ENCODE measurements at places on chromosomes 5 and 9. TPM values are rescaled to one million over a fixed set of nuclear protein-coding genes. Genes with fewer than 3 reads are reported as not detected.

Gene RGS7BP
- not detected for total RNA-seq

Gene SPATA31A3
- not detected for total RNA-seq

Gene FOXD4L6
- total RNA-seq = not detected

Gene TMCO6
- total RNA-seq = 8.2 TPM

Gene PTGES
- total RNA-seq = not detected

Gene FAXDC2
- total RNA-seq = 3.0 TPM

Gene ITGA2
- total RNA-seq = 15.8 TPM
